ENCODE measurements at places on chromosomes 3 and 15.

GRCh38 chr3:185595526-185595925 lies 9.4 kb downstream of the SENP2 start:
- no peak for DNase-seq

DNA sequence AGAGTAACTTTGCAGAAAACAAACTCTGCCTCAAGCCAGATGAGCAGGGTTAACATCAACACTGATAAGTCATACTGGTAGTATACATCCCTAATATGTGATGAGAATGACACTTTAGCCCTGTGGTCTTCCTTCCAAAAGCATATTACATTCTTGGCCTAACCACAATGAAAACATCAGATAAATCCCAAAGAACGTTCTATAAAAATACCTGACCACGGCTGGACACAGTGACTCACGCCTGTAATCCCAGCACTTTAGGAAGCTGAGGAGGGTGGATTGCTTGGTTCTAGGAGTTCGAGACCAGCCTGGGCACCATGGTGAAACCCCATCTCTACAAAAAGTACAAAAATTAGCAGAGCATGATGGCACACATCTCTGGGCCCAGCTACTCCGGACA lies 4.7 kb downstream of the TMCC1 start:
- no peak for DNase-seq

DNA sequence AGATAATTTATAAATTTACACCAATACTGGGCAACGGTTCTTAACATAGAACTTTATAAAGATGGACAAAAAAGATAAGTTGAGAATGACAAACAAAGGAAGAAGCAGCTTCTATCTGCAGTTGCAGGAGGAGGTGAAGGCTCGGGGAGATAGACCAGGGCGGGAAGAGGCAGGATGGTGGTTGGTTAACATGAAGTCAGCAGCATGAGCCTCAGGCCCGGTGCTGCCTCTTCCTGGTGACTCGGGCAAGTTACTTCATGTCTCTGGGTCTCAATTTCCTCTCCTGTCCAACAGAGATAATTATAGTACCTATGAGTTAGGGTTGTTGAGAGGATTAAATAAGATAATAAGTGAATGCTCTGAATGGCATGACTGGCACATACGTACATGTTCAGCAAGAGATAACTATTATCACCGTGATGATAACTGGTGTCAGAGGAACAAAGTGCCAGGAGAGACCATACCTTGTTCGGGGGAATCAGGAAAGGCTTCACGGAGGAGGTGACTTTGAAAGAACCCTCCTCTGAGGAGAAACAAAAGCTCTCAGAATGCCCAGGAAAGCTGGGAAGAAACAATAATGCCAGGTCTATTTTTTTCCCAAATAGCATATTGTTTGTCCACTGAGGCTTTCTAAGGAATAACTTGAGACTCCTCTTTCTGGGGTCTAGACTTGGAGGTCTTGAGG lies 4.4 kb downstream of the PAK6 start:
- no peak for DNase-seq

DNA sequence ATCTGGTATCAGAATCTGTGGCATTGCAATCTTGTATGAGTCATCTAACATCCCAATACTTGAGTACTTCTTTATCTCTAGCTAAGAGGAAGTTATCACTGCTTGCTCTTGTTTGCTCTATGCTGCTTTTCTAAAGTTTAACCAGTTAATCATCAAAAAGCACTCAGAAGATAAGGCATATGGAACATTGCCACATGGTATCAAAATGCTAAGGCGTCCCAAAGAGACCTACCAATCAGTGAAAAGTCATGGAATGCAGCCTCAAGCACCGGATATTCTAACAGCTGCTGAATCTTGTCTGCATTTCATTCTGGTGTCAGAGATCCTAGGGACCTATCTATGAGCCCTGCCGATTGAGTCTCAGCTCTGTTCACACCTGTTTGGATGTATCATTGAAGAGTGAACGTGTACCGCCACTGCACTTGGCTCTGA lies 192.8 kb downstream of the ARPP21 start:
- DNase-seq, result no peak

DNA sequence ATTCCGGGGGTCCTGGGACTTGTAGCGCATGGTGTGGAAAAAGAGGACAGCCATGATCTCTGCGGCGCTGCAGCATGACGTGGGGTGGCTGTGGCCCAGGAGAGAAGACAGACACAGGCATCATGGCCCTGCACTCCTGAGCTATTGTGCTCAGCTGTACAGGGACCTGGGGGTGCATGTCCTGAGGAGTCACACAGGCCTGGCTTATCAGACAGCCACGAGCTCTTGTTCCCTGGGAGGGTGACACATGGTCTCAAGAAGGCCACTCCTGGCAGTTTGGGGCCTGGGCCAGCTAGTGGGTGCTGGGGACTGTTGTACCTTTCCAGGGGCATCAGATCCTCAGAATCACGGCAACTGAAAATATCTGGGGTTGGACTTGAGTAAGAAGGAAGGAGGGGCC lies 13.7 kb downstream of the TKT start:
- no peak for DNase-seq

DNA sequence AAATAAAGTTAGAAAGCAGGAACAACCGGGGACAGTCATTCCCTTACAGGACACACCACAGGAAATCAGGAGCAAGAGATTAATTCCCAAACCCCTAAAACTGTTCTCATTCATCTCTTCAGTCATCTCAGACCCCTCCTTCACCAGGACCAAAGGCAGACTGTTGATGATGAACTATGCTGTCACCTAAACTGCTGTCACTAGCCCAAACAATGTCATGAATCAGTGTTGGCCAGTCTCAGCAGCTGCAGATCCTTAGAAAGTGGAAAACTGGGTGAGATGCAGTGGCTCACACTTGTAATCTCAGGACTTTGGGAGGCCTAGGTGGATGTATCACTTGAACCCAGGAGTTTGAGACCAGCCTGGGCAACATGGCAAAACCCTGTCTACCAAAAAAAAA lies 909.6 kb downstream of the ROBO1 start:
- no peak for DNase-seq

GRCh38 chr3:152208439-152208838 lies 60.3 kb upstream of the MBNL1 start:
- no peak for DNase-seq

DNA sequence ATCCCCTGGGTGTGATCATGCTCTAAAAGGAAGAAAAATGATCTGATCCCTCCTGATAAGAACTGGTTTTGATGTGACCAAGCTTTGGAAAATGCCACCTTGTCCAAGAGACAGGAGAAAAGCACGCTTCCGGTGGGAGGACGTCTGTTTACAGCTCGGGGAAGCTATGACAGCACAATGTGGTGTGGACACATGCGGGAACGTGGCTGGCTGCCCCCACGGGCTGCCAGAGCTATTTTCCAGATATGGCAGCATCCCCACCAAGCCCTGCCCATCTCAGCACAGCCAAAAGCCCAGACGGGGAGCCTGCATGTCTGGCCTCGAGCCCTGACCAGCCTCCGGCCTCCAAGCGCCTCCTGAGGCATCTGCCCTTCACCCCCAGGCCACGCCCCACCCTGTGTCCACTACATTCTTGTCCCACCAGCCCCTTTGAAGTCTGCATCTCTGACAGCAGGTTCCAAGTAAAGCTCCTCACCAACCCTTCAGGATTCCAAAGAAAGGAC lies 63.2 kb upstream of the HRH1 start:
- no peak for DNase-seq

GRCh38 chr15:62765916-62766315 lies 276.6 kb upstream of the TPM1 start:
- DNase-seq, result no peak
